AG20443 (cell line): ENCODE measurements at places on chromosomes 2 and 18.

- DNase-seq = no peak
Measured at GRCh38 chr2:70083344-70084156, 3.7 kb upstream of the PCBP1 start.

GRCh38 chr2:17413036-17413435 lies 105.2 kb downstream of the RAD51AP2 start:
- DNase-seq = no peak

GRCh38 chr2:157696036-157696435 lies 67.4 kb upstream of the ACVR1C start:
- DNase-seq = peak; percentile 58

DNA sequence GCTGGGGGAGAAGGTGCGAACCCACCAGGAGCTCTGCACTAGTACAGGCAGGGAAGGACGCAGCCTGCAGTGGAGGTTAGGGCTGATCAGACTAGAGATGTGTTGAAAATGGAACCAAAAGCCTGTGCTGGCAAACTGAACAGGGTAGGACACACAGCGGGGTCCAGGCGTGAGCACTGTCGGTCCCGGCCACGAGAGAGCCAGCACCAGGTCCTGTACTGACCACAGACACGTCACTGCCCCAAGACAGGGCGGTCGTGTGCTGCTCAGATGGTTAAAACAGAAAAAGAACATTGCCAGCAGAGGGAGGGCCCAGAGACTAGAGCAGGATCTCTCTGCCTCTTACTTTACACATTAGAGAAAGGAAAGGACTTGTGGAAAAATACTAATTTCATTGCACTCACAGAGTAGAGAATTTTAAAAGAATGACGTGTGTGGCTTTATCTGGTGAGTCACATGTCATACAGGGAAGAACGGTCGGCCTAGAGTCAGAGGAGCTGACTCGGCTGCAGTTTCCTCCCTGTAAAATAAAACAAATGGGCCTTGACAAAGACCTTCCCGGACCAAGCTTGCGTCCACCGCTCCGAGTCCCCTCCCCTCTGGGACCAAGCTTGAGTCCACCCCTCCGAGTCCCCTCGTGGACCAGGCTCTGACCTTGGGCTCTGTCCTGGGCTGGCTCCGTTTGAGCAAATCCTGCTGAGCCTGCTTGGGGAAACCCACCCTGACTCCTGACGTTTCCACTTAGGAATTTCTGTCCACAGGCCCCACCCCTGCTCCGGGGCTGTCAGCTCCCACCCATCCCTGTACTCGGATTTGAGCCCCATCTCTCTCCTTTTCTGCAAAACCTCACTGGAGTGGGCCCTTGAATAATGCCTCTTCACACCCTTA lies 16.7 kb upstream of the ADI1 start:
- DNase-seq = peak; percentile 91

DNA sequence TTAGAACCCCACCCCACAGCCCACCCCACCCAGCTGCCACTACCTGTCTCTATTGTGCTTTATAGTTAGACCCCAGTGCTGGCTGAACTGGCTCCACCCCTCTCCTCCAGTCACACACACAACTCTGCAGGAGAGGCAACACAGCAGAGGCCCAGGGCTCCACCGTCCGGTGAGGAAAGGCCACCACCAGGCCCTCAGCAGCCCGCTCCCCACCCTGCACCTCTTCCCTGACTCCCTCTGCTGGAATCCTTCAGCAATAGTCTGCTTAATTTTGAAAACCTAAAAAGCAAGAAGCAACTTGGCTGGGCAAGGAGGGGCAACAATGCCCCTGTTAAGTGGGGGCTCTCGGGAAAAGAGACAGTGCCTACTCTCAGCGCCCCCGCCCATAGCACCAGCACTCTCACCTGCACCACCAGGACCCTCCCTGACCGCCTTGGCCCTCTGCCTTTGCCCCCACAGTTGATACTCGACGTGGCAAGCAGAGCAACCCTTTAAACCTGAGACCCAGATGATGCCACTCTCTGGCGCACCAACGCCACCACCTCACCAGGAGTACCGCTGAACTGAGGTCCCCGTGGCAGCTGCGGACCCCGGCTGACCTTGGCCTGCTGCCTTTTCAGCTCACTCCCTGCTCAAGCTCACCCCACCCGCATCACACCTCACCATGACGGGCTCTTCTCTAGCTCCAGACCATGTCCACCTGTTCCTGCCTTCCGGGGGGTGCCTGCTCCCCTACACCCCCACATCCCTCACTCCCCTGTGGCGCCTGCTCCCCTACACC lies 45.7 kb downstream of the NDUFA10 start:
- DNase-seq = no peak

DNA sequence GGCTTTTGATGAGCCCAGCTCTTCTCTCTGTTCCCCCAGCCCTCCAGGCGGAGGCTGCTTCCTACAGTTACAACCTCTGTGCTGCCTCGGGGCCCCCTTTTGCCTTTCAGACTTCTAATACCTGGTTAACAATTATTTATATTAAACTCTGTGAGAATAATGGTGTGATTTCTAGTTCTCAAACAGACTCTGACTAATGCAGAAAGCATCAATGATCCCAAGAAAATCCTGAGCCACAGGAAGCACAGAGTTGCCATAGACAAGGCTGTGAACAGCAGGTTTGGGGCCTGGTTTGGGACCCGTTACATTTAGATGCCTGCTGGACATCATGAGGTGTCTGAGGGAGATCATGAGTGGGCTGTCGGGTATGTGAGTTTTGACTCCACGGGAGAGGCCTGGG lies 37.4 kb upstream of the MYO3B start:
- no peak for DNase-seq

- DNase-seq = no peak
Measured at GRCh38 chr2:6554466-6554865, 311.2 kb downstream of the CMPK2 start.

DNA sequence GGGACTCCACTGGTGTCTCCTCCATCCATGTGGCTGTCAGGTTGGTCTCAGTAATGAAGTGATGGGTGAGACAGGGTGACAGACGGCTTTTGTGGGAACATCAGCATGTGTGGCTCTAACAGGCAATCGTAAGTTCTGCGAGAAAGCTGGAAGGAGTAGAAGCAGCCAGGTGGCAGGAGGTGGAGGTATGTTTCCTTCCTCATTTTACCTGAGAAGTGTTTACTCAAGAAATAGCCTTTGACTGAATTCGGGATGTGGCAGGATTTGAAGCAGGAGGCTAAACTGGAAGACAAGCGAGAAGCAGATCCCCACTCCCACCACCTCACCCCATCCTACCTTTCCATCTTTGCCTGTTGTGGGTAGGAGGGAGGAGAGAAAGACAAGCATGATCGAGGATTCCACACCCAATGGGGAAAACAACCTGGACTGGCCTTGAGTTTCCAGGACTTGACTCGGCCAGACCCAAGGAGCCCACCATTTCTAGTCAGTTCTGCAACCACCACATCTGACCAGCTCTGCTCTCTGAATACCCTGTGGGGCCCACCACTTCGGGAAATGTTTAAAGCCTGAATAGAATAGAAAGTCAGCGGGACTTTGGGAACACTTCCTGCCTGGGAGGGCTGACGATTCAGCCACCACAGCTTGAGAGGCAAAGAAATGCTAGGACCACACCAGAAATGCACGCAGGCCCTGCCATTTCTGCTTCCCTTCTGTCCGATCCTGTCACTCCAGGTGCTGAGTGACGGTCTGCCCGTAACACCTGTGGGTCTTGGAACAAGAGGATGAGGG lies 1.2 kb downstream of the ABCG8 start:
- peak; percentile 4 for DNase-seq

GRCh38 chr2:120109186-120110061 lies 96.5 kb downstream of the EPB41L5 start:
- peak; percentile 24 for DNase-seq

- DNase-seq = peak; percentile 69
Measured at GRCh38 chr2:63050334-63051041, at the start of gene OTX1. Gene OTX1, plus strand, starts transcription at chr2:63050830. Its CDS starts 2,161 bp downstream, at chr2:63052991.

- no peak for DNase-seq
Measured at GRCh38 chr2:30759481-30759880, 47.8 kb downstream of the CAPN13 start.

DNA sequence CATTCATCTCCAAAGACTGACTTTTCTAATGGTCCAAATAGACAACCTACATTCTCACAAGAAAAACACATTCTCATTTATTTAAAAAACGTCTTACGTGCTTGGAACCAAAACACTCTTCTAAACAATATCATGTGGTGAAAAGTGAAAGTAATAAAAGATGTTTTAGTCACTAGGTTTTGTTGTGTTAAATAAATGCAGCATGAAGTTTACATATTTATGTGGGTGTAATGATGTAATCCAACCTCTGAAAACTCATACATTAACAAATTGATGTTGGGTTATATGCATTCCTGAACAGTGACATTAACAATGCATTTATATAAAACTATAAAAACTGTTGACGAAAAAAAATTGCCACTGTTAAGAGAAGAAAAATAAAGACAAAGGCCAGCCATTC lies 55.1 kb upstream of the ACVR2A start:
- DNase-seq = peak; percentile 10

DNA sequence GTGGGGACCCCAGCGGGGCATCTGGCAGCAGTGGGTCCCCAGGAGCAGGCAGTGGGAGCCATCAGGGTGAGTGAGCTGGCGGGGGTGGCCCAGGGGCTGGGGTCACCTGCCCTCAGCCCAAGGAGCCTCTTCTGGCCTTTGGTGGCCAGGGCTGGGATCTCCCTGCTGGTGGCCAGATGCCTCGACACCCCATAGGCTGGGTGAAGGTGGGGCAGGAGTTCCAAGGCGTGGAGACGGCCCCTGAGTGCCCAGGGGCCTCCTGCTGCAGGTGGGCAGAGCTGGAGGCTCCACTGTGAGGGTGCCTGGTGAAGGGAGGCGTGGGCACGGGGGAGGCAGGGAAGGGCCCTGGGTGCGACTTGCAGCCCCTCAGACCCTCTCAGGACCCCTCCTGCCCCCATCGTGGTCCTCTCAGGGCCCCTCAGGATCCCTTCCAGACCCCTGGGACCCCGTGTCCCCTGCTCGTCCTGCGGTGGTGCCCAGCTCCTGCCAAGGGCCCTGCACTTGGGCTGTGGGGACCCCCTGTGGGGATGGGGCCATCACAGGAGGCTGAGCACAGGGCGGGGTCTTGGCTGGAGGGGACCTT lies 5.0 kb upstream of the GPR35 start:
- no peak for DNase-seq
